ENCODE measurements at places on chromosomes 6 and 20. TPM values are rescaled to one million over a fixed set of nuclear protein-coding genes. Genes with fewer than 3 reads are reported as not detected.

Gene KCNG1
- 23.7 TPM for total RNA-seq

Gene BFSP1
- 1.9 TPM for total RNA-seq

DNA sequence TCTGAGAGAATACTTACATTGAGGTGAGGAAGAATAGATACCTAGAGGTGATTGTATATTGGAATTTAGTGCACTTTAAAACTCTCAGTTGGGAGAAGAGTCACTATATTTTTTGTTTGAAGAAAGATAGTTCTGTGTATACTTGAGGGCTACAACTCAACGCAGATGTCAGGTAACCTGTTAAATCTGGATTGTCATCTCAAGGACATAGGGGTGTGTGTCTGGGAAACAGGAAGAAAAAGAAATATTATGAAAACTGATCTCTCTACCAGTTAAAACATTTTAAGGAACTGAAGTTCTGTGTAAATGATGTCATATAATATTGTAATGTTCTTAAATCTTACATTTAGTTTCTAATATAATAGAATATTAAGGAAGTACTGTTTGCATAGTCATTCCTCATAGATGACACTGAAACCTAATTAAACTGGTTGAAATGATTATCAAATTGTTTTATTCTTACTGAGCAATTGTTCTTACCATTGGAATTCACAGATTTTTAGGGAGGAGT lies 86.2 kb downstream of the SMAP1 start:
- DNase-seq = no peak

DNA sequence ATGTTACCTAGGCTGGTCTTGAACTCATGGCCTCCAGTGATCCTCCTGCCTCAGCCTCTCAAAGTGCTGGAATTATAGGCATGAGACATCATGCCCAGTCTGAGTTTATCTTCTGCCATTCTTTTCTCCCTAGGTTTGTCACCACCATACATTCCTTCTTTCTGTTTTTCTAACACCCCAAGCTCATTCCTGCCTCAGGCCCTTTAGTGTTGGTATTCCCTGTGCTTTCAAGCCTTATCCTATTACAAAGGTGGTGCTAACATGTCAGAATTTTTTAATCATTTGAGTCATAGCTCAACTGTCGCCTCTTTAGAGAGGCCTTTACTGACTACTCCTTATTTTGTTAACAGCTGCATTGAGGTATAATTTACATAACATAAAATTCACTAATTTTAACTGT lies 221.1 kb upstream of the PRSS16 start:
- no peak for DNase-seq

- no peak for DNase-seq
Measured at GRCh38 chr6:2968600-2969135, 2.7 kb downstream of the SERPINB6 start.

Gene RIMS4
- not detected for total RNA-seq

- DNase-seq = no peak
Measured at GRCh38 chr6:119012521-119012920, 65.9 kb downstream of the FAM184A start.

GRCh38 chr20:62289898-62290297 lies 12.9 kb upstream of the ADRM1 start:
- DNase-seq = peak; percentile 15

DNA sequence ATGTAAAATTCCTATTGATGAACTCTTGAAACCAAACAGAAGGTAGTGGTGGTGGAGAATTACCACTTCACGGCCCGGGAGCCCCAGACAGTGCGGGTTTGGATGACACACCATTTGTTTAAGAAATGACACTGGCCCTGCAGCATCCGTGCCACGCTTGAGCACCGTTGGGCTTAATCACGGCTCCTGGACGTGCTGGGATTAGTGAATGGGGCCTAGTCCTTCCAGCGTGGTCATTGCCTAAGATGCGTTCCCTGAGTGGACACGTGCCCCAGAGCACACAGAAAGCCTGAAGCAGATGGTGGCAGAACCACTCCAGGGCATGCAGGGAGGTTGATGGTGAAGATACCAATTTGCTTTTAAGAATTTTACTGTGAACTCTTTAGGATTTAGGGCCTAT lies 14.5 kb downstream of the STX16 start:
- no peak for DNase-seq

Gene EEF1A2
- total RNA-seq = 1.3 TPM

DNA sequence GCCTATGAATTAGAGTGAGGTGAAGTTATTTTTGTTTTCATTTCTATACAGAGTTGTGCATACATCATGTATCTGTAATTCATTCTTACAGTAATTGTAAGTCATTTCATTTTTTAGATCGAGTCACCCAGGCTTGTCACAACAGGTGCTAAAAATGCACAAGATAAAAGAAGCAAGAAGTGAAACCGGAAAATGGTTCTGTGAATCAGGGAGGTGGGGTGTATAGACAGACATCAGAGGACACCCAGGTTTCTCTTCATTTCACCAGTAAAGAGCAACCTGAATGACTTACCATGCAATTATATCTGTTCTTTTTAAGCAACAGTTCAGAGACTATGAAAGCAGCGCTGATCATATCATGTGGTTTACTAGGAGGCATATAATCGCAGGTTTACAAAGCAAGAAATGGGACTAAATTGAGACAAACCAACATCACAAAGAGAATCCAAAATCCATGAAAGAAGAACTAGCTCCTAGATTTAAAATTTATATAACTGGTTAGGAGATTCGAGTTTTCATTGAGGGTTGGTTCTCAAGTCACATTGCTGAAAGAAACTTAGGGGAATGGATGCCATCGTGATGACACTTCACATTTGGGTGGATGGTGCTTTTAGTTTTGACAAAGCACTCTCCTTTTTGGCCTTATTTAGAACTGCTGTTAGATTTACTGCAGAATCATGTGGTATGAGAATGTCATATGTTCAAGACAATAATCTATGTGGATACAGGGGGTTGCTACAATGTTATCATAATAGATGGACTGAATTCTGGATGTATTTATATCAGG lies 27.9 kb upstream of the TBC1D7 start:
- DNase-seq = peak; percentile 14

DNA sequence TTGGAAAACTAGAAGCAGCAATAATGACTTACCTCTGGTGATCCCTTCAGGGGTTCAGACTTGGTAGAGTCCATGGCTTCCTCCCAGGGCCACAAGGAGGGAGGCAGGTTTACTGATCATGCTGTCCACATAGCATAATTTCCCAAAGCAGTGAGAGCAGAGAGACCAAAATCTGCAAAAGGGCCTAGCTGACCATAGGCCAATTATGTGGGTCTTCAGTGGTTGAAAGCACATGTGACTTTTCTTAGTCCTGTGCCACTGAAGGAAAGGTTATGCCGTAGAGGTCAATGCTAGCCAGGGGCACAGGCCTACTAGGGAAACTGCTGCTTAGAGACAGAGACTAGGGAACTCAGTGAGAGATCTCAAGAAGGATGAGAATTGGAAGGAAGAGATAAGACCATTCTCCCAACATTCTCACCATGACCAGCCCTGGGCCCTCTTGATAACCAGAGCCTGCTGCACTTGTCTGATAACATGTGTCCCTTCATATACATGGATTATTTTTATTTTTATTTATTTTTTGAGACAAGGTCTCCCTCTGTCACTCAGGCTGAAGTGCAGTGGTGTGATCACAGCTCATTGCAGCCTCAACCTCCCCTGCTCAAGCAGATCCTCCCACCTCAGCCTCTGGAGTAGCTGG lies 2.0 kb upstream of the GTPBP2 start:
- no peak for DNase-seq

Gene SLC22A7
- total RNA-seq = not detected

Gene MEI4
- not detected for total RNA-seq

Gene WASF1
- total RNA-seq = 4.4 TPM
